ENCODE measurements at places on chromosomes 7 and 10.

DNA sequence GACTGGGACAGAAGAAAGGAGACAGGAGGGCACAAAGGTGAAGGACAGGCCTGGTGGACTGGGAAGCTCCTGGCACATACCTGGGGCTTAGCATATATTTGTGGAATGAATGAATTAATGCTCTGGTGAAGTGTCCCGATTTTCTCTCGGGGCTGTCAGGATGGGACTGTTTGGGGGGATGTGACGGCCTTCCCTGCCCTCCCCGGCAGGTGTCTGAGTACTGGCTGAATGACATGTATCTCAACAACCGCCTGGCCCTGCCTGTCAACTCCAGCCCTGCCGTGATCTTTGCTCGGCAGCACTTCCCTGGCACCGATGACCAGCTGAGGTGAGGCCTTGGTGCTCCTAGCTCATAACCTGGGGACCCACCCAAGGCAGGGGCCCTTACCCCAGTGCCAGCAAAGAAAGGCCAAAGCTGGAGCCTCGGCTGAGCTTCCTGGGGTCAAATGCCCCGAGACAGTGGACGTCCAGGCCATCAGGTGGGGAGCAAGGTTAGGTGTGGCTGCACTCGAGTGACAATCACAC lies 6.5 kb downstream of the CHAT start:
- DNase-seq = no peak

GRCh38 chr7:18125476-18125875 lies 97.8 kb upstream of the PRPS1L1 start:
- DNase-seq = no peak

GRCh38 chr7:94392393-94392786 lies 2.3 kb upstream of the COL1A2 start:
- DNase-seq = no peak

- DNase-seq = no peak
Observed at GRCh38 chr10:101965075-101965765, 90.8 kb downstream of the ARMH3 start.

GRCh38 chr10:3955955-3956617 lies 171.1 kb upstream of the KLF6 start:
- no peak for DNase-seq

All from AG04449 (cell line).